ENCODE measurements at places on chromosomes 6 and 20.

DNA sequence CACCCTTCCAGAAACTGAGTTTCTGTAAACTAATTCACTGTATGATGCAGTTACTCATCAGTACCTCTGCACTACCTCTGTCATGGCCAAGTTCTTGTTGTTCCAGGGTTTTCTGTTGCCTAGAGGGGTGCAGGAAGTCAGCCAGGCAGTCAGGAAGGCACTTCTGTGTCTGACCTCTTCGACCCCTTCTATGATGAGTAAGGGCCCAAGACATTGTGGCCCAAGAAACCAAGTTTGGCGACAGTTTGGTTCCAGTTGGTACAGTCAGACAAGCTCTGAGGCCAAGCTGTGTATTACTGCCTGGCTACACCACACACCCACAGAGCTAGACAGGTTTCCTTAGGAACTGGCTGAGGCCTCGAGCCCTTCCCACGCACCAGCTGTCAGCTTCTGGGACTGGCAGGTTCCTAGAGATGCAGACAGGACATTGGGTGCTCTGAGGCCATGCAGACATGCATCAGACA is 41.2 kb downstream of the TRAF3IP2 start:
- DNase-seq: no peak

DNA sequence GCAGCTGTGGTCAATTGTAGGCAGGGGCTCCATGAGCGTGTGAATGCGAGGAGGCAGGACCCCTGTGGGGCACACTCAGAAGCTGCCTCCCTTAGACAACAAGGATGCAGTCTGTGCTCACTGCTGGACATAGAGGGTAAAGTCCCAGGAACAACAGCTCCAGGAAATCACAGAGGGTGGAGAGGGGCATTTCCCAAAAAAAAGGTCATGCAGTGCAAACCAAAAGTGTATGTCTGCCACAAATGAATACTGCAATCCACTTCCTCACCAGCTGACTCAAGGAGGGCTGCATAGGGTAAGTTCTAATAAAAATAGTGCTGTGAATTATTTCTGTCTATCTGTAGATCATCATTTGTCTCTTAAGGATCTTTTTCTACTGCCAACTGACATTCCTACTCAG is 95.8 kb downstream of the RNF182 start:
- no peak for DNase-seq

GRCh38 chr20:48812600-48813445 is 15.0 kb downstream of the PREX1 start:
- no peak for DNase-seq

- DNase-seq: peak; percentile 92
These were observed 529.3 kb downstream of the QKI start for GRCh38 chr6:163943607-163944385.

- no peak for DNase-seq
These were observed 123.2 kb downstream of the HACE1 start for GRCh38 chr6:104736545-104736944.
